ENCODE measurements at places on chromosomes 1 and 21.

DNA sequence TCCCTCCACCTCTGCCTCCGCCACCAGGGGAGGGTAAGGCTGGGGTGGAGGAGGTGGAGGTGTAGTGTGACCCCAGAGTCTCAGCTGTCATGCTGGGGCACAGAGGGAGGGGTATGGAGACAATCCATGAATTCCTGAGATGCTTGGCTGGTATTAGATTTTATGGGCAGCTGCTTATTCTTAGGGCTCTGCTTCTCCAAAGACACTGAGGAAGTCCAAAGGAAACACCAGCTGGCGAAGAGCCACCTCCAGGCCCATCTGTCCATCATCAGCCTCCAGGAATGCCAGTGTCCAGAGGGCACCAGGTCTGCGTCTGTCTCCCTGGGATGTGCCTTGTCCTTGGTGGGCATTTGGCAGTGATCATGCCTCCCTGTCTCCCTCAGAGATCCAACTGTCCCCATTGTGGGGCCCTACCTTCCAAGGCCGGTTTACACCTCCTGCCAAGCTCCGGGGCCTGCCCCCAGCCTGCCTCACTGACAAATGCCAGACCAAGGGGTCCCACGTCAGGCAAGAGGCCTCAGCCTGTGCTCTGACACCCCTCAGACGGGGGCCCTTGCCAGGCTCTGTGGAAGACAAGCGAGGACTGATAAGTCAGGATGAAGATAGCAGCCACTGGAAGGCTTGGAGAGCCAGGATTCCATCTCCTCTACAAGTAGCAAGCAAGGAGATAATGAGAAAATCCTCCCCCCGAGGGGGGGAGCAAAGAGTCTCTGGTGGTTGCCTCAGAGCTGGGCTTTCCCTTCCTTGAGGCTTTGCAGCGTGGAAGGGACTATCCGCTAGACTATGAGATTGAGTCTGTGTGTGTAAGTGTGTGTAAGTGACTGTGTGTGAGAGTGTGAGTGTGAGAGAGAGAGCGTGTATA, 1.6 kb downstream of the TNNI1 start:
- no peak for DNase-seq

DNA sequence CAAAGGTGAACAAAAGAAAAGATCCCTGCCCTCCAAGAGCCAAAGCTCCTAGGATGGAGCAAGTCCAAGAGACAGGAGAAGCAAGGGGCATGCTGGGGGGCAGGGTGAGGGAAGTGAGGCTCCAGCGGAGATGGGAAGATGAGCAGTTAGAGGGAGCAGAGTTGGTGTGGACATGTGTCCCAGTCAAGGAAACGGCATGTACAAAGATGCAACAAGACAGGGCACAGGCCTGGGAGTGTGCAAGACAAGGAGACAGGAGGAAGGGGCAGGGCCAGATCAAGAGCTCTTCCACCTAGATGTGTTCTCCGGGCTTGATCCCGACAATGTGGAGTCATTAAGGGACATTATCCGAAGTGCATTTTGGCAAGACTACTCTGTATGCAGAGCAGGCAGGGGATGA, 82.1 kb downstream of the CAPZB start:
- DNase-seq, result no peak

DNA sequence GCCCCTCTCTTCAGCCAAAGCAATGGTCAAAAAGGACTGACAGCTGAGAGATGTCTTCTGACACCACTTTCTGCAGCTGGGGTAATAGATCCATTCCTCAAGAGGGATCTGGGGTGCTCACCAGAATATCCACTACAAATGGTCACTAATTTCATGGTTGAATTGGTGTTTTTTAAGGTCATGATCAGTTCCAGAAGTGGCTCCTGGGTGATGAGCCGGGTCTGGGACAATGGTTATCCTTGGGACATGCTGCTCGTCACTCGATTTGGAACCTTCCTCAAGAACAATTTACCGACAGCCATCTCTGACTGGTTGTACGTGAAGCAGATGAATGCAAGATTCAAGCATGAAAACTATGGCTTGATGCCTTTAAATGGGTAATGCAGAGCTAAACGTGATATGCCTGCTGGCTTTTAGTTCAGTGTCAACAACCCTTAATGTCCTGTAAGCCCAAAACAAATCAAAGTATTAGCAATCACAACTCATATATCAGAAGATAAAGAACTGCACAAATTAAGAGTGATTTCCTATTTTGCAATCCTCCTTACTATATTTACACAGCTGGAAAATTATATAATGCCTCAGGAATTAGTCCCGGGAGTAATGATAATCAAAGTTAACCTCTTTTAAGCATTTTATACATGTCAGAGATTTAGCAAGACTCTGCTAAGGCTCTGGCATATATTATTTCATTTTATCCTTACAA, 20.1 kb downstream of the FMO3 start:
- DNase-seq, result peak; percentile 44

GRCh38 chr1:118250232-118250631, 65.2 kb upstream of the SPAG17 start:
- no peak for DNase-seq

GRCh38 chr1:156882543-156882942, 11.0 kb upstream of the PEAR1 start:
- DNase-seq, result no peak

DNA sequence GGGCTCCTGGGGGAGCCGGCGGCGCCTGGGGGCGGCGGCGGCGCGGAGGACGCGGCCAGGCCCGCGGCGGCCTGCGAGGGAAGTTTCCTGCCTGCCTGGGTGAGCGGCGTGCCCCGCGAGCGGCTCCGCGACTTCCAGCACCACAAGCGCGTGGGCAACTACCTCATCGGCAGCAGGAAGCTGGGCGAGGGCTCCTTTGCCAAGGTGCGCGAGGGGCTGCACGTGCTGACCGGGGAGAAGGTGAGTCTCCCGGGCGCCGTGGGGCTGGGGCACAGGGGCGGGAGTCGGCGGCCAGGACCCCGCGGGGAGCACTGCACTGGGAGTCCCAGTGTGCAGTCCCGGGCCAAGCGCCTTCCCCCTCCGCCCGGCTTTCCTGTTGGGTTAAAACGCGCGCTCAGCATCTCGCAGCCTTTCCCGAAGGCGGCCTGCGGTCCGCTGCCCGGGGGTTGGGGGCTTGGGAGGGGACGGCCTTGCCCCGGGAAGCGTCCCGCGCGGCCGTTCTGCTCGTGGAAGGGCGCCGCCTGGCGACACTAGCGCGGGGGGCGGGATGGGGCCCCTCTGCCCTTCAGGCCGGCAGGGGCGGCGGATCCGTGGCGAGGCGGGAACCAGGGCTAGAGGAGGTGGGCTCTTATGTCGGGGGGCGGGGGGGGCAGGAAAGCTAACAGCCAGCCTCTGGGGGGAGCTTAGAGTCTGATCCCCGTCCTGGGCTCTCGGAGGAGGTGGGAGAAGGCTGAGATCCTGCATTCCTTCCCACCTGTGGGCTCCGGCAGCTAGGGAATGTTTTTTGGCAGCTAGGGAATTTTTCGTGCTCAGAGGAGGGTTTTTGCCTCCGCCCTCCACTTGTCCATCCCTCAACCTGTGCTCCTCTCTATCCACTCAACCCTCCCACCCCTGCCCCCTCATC, 1.1 kb downstream of the HUNK start:
- DNase-seq, result no peak

- no peak for DNase-seq
Observed at GRCh38 chr1:201531551-201532425, 7.1 kb upstream of the NAV1 start.

- no peak for DNase-seq
Observed at GRCh38 chr1:195580988-195581387, 1027.3 kb downstream of the KCNT2 start.

DNA sequence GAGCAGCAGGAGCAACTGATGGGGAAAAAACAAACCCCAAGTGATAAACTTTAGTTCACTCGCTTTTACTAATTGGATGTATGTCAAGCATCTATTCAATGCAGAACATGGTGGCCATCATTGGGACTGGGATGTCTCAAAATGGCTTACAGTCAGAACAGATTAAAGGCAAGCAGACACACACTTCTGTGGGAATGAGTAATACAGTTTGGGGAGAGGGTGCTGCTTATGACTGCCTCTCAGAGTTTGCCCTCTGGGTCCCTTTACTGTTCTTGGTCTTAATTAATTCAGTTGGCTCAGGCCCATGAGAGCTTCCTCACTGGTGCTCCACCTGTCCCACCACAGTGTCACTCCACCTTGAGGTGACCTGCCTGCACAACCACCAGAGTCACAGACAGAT, 119.5 kb downstream of the TBX19 start:
- DNase-seq, result no peak

GRCh38 chr1:197677752-197678295, 97.5 kb downstream of the DENND1B start:
- DNase-seq, result no peak

GRCh38 chr1:231192620-231193163, 30.8 kb downstream of the TRIM67 start:
- no peak for DNase-seq

- DNase-seq, result no peak
Observed at GRCh38 chr1:115655306-115655663, 13.5 kb downstream of the VANGL1 start.

DNA sequence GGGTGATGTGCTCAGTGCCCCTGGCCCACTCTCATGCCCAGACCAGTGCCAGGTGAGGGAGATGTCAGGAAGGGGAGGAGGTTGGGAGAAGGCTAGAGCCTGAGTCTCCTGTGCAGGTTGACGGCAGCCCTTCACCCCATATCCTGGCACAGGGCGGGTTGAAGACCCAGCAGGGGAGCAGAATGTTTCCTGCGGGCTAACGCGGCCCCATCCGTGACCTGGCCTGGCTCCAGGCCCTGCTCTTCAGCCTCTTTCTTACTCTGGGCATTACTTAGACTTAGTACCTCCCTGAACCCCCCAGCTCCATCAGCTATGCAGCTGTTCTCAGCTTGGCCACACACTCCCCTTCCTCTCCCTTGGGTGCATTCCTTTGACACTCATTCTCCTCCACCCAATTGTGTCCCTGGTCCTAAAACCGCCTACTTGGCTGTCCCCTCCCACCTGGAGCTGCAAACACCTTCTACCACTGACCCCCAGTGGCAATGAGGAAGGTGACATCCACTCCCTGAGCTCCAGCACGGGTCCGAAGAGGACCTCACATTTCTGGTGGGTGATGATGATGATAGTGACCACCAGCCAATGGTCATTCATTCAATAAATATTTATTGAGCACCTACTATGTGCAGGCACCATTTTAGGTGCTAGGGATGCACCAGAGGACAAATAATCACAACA, 179.0 kb downstream of the PTPRU start:
- DNase-seq, result no peak

- no peak for DNase-seq
Observed at GRCh38 chr1:201845331-201846083, 16.6 kb downstream of the IPO9 start.

- DNase-seq, result no peak
Observed at GRCh38 chr1:224762046-224762445, 145.9 kb downstream of the CNIH3 start.

DNA sequence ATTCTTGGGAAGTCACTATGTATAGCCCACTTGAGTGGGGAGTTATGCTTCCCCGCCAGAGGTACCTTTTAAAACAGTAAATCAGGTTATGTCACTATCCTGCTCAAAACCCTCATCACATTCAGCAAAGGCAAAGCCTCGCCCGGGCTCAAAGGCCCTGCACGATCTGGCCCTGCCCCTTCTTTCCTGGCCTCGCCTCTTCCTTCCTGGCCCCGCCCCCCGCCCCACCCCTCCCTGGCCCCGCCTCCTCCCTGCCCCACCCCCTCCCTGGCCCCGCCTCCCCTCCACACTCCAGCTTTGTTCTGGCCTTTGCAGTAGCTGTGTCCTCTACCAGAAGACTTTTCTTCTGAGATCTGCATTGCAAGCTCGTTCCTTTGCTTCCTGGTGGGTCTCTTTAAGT, 6.6 kb downstream of the LDLRAD2 start:
- no peak for DNase-seq

DNA sequence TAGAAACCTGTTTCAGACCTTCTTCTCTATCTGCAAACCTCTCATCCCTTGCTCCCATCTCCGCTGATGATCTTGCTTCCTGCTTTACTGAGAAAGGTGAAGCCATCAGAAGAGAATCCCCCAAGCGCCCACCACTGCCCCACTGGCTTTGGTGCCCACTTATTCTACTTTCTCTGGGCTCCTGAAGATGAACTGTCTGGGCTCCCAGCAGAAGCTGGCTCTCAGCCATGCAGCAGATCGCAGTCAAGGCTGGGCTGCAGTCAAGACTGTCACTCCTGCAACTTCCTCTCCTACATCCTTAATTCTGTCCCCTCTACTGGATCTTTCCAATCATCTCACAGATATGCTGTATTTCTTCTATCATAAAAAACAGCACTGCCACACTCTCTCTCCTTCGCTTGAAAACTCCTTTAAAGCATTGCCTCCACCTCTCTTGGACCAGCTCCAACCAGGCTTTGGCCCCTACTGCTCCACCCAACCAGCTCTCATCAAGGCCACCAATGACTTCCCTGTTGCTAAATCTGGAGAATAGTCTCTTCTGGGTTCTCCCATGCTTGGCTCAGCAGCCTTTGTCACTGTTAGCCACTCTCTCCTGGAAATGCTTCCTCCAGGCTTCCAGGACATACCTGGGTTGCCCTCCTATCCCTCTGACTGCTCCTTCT, 25.8 kb downstream of the TRIM62 start:
- DNase-seq, result no peak

DNA sequence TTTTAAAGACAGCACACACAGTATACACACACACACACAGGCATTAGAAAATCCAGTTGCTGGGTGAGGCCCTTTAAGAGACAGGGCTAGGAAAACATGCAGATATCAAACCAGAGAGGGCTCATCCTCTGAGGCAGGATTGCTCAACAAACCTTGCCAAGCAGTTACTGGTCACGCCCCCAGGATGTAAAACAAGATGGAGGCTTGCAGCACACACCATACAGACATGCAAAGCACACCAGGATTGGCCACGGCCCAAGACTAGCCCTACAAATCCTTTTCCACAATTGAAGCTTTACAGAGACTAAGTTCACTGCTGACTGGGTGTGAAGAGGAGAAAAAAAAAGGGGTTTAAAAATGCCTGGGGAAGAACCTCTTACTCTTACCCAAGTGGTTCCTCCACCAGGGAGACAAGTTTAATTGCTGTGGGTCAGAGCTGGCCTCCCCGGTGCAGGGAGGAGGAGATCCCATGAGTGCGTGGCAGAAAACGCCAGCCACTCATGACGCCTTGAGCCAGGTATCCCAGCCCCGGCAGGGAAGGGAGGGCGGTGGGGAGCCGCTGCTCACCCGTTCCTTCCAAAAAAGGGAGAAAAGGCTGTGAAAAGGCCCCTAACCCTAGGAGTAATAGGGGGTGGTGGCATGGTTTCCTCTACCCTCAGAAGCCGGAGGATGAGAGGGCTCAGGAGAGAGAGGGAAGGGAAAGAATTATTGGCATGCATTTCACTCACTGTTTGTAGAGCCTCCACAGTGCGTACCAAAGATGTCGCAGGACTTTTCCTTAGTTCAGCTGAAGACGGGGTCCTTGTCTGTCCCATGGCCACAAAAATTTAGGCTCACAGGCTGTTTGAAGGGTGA, 594.6 kb upstream of the ZP4 start:
- DNase-seq, result peak; percentile 51

DNA sequence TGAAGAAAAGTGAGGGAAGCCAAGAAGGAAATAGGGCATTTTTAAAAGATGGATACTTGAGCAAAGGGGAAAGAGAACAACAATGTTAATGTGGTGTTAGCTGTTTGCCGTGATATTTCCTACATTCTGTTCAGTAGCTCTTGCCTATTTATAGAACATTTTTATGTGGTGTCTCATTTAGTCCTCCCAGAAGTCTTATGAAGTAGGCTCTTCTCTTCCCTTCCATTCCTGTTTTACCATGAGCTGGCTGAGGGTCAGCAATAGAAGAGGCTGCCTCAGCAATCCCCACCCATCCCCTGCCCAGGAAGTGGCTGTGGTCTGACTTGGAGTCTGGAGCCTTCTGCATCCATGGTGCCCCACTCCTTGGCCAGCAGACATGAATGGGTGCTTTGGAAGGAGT, 60.1 kb downstream of the KIAA0040 start:
- DNase-seq, result peak; percentile 53

- DNase-seq, result no peak
Observed at GRCh38 chr1:244276646-244277045, 175.1 kb downstream of the ADSS2 start.

- no peak for DNase-seq
Observed at GRCh38 chr1:10686404-10687040, 109.9 kb downstream of the CASZ1 start.
